ENCODE measurements at places on chromosomes 13 and 19.

GRCh38 chr13:59706101-59706976 is 457.4 kb downstream of the DIAPH3 start:
- no peak for DNase-seq

DNA sequence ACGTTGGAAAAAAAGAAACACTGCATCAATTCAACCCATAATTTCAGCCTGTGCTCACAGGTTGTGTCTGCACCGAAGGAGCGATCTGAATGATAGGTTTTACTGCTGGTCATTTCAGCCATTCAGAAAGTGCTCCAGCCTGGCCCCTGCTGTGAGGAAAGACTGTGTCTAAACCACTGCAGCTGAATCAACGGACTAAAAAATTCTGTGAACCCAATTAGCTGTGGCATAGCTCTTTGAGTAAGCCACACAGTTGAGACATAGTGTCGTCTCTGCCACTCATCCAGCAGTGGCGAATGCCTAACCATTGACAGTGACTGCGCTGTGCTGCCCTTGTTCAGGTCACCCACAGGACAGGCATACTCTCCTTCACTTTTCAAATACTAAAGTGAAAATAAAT is 179.8 kb downstream of the COG6 start:
- no peak for DNase-seq

DNA sequence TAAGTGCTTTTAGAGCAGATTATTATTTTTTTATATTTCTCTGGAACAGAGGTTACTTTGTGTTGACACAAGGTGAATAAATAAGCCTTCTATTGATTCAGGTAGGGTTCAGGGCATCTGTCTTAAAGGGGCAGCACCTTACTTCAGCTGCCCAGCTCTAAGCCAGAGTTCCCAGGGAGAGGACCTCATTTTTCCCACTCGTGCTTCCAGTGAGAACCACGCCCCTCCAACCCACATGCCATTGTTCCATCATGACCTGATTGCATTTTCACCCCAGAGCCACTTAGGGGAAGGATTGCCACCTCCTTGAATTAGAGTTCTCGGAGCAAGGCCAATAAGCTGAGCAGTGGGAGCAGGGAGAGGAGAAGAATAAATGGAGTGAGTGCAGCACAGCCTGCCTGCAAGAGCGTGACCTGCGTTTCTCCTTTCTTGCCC is 104.3 kb upstream of the FRY start:
- no peak for DNase-seq

GRCh38 chr13:37599519-37599918 is 951 bp upstream of the POSTN start:
- no peak for DNase-seq

- no peak for DNase-seq
Observed at GRCh38 chr19:10346509-10346908, 7.1 kb upstream of the ICAM3 start.

DNA sequence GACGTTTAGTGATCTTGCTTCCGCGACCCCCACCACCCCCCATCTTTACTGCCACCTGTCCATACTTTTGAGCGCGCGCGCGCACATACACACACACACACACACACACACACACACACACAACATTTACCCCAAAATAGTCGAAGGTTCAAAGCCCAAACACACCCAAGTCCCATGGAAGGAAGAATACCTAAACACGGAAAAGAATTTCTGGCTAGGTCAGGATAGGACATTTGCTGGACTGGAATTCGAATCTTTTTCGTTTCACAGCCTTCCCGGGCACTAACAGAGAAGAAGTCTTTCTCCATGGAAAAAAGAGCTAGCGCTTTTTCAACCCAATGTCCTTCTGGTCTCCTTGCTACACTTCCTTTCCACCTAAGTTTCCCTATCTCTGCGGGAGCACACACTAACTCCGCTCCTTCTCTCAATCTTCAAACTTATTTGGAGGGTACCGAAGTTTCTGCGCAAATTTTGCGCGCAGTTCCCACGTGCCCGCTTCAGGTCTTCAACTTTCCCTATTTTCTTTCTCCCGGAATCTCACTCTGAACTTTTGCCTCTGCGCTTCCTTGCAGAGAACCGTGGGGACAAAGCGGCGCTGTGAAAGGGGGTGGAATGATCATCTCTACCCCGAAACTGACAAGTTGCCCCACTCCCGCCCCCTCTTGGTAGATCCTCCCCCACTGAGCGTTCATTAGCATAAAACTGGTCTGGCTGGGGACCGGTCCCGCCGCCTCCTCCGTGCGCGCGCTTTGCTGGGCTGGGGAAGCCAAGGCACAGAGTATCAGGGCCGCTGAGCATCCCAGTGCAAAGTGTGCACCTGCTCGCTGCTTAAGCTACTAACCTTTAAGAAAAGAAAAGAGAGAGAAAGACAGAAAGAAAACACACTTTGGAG is 2.7 kb downstream of the DACH1 start:
- no peak for DNase-seq

DNA sequence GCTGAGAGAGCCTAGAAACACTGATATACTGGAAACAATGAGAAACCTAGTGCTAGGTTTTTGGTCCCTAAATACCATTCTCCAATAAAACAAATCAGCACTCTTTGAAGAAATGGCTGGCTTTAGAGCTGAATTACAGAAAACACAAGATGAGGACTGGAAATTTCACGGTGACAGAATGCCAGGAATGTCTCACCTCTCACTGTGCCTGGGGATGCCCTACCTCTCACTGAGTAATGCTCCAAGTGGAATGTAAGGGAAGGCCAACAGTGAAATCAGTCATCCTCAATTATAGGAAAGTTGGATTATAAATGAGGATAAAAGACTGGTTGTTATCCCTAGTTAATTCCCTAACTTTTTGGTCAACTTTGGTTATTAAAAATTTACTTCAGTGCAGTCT is 259.0 kb downstream of the NALCN start:
- DNase-seq: no peak

DNA sequence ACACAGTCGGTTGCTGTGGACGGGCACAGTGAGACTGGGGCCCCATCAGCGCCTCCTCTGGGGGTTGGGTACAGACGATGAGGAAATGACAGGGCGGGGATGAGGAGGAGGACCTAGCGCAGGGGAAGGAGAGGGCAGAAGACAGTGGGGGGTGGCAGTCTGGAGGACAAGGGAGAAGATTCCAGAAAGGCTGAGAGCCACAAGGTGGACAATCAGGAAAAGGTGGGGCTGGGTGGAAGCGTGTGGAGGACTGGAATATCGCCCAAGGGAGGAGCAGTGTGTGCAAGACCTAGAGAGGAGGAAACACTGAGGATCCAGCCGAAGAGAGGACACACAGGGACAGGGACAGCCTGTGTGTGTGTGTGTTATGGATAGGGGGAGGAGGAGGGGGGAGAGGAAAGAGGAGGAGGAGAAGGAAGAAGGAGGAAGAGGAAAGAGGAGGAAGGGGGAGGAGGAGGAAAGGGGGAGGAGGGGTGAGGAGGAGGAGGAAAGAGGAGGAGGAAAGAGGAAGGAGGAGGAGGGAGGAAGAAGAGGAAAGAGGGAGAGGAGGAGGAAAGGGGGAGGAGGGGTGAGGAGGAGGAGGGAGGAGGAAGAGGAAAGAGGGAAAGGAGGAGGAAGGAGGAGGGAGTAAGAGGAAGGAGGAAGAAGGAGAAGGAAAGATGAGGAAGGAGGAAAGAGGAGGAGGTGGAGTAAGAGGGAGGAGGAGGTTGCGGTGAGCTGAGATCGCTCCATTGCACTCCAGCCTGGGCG is 15.8 kb upstream of the GARIN5A start:
- peak; percentile 24 for DNase-seq

DNA sequence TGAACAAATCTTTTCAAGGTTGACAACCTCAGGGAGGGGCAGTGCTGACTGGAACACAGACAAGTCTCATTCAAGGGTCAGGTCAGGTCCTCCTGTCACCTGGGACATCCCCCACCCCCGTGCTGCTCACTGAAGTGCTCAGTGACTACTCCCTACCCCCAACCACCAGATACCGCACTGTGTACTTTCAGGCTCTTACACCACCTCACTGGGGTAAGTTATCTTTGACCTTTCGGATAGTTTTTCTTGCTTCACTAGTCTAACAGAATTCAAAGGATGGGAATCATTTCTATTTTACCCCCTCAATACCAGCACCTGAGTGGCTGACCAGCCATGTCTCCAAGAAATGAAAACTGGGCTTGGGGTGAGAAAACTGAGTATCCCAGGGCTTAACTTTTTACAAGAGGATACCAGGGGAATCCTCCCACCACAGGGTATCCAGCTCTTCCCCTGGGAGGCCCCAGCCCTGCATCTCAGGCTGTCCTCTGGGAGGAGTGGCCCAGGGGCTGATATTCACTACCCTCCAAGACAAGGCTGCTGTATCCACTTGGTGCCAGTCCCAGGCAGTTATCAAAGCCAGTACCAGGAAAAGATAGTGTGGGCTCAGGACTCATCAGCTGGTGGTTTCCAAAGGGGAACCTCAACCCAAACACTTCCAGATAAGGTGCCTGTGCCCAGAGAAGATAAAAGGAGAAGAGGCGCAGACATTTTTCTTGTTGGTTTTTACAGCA is 2.1 kb downstream of the ZNF563 start:
- peak; percentile 20 for DNase-seq

- DNase-seq: no peak
Observed at GRCh38 chr19:400976-401865, 7.7 kb downstream of the C2CD4C start.

DNA sequence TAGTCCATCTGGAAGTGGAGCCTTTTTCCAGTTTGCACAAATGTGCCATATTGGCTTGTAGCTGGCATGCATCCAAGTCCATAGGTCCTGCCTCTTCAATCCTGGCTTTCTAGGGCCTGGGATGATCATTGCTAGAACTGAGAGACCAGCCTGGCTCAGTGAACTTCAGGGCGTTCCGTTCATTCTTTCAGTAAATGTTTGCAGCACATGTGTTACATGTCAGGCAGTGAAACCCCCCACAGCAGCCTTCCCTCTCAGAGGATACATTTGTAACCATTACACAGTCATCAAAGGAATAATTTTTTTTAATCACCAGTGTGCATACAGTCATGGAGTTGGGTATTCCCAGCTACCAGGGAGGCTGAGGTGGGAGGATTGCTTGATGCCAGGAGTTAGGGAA is 9.7 kb downstream of the FUT2 start:
- DNase-seq: no peak

All from central memory CD4-positive, alpha-beta T cell (primary cell).